ENCODE measurements at places on chromosomes 7 and 10.

GRCh38 chr7:50696810-50697582 lies 85.7 kb downstream of the GRB10 start:
- DNase-seq, result peak; percentile 23

DNA sequence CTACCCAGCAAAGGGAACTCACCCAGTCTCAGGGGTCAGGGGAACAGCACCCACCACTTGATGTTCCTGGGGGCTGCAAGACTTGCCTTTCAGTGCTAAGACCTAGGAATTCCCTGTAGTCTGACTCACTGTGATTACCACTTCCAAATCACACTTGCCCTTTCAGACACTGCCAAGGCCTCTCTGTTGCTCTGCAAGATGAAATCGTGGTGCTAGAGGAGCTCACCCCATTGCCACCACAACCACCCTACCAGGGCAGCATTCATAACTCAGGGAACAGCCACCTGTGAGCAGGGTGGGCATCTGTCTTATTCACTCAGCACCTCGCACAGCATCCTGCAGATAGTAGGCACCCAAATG lies 36.5 kb downstream of the XPNPEP1 start:
- no peak for DNase-seq

- no peak for DNase-seq
These were observed 325.8 kb upstream of the LRGUK start for GRCh38 chr7:133801341-133801740.

DNA sequence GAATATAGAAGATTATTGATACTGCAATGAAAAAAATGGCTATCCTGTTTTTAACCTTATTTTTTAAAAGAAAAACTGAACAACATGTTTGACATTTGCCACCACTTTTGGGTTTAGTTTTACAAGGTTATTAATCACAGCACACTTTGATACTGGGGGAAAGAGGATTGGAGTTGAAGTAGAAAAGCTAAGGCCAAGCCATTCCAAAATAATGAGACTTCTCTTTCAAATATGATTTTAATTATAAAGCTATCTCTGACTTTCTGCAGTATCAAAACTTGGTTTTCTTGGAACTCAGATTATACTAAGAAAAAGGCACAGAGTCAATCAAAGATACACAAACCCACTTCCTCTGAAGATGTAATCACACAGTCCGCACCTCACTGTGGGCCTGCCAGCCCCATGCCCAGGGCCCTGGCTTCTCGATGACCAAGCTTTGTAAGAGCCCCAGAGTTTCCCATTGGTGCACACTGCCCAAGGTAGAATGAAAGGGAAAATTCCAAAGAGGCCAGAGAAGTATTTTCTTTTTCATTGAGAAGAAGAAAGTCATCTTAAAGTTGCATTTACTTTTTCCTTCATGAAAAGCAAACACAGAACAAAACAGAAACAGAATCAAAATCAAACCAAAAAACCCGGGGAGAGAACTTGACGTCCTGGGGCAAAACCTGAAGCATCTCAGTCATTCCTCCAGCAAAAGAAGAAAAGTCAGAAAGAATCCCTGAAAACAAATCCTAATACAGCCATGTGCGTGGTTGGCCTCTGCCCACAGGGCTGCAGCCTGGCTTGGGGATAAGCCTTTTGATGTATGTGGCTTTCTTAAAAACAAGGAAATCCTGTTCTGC lies 187.7 kb upstream of the KLF6 start:
- DNase-seq, result peak; percentile 56

DNA sequence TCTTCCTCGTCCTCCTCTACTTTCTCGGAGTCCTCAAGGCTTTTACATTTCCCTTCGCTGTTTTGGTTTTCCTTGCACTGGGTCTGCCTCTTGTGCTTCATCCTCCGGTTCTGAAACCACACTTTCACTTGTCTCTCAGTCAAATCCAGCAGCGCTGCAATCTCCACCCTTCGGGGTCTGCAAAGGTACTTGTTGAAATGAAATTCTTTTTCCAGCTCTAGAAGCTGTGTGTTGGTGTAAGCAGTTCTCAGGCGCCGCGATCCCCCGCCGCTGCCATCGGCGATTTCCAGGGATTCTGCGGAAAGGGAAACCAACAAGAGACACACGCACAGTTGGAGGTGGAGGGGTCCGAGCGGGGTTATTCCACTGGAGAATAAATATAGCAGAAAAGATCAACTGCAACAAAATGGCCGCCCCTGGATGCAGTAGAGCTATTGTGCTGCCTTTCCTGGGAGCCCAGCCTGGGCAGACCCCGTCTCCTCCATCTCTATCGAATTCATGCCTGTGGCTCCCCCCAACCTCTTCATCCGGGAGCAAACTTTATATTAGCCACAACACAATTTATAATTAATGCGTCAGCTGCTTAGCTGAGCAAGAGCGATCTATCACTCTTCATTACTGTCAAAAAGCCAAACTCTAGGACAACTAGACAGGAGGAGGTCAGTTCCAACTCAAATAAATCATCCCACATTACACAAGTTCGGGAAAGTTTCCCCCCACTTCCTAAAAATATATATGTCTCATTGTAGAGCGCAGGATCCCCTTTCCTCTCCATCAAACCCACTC lies 1.1 kb downstream of the HOXA2 start:
- DNase-seq, result no peak

- no peak for DNase-seq
These were observed 5.3 kb downstream of the SH3PXD2A start for GRCh38 chr10:103849880-103850571.

DNA sequence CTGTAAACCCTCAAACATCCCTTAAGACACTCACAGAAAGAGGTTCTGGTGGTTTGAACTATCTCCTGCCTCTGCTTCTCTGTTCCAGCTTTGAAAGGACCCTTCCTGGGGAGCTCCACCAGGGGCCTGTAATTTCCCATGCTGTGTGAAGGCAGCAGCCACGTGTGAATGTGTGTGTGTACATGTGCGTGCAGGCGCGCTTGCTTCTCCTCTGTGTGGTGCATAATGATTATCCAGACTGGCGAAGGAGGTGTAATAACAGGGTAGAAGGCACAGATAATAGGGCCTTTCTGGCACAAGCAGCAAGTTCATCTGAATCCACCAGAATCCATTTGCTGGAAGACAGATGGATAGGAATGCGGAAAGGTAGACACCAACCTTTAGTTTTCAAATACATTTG lies 466.5 kb downstream of the GRID1 start:
- DNase-seq, result no peak

DNA sequence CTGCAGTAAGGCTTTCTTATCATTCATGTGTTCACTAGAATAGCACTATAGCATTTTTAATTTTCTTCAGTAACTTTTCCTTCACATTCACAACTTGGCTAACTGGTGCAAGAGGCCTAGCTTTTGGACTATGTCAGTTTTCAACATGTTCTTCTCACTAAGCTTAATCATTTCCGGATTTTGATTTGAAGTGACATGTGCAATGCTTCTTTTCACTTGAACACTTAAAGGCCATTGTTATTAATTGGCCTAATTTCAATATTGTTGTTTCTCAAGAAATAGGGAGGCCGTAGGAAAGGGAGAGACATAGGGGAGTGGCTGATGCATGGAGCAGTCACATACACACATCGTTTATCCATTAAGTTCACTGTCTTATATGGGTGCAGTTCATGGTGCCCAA lies 151.2 kb upstream of the NFE2L3 start:
- no peak for DNase-seq

- DNase-seq, result no peak
These were observed 36.8 kb downstream of the CCM2 start for GRCh38 chr7:45036796-45037195.

DNA sequence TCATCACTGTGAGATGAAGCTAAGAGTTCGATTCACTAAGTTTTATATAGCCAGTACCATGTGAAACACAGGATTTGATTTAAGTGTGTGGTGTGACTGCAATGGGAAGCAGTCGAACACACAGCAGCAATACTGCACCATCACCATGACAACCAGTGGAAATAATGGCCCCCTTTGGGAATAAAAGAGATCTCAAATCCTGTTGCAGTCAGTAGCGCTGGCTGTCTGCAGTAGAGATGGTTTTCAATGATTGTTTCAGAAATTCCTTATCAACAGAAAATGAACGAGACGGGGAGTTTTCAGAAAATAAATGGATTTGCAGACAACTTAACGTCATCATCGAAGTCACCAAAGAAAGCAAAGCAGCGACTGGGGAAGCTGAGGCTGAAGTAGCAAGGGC lies 91.0 kb downstream of the PTPRE start:
- no peak for DNase-seq

DNA sequence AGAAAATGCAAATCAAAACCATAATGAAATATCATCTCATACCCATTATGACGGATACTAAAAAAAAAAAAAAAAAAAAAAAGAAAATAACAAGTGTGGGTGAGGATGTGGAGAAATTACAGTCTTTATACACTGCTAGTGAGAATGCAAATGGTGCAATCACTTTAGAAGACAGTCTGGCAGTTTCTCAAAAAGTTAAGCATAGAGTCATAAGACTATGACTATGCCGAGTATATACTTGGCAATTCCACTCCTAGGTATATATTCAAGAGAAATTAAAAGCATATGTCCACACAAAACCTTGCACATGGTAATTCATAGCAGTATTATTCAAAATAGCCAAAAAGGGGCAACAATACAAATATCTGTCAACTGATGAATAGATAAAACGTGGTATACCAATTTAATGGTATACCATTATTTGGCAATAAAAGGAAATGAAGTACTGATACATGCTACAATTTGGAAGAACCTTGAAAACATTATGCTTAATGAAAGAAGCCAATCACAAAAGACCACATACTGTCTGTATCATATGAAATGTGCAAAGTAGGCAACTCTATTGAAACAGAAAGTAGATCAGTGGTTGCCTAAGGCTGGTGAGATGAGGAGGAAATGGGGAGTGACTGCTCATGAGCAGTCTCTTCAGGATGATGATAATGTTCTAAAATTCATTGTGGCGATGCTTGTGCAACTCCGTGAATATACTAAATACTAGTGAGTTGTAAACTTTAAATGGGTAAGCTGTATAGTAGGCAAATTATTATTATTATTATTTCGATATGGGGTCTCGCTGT lies 90.1 kb upstream of the NANOS1 start:
- no peak for DNase-seq

- DNase-seq, result peak; percentile 8
These were observed 201.3 kb upstream of the CDCA7L start for GRCh38 chr7:22146961-22147512.

GRCh38 chr10:29600821-29601220 lies 34.0 kb downstream of the SVIL start:
- no peak for DNase-seq

GRCh38 chr10:25026463-25026862 lies 10.1 kb downstream of the THNSL1 start:
- no peak for DNase-seq

- no peak for DNase-seq
These were observed 50.0 kb downstream of the PRPF18 start for GRCh38 chr10:13636776-13637175.

DNA sequence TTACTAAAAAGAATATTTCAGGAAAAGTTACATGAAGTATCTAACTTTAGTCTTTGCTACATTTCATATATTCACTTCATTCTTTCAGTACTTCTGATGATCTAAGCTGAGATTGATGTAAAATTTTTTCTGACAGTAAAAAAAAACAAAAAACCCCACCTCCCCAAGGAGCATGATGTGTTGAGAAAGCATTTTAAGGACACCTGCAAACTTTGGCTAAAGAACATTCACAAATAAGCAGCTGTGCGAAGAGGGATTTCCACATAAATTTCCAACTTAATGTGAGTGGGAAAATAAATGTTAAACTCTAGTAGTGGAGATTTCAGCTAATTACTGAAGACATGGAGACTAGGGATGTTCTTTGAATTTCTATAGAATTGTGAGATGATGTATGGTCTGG lies 35.5 kb downstream of the DLD start:
- no peak for DNase-seq

- DNase-seq, result no peak
These were observed 375.1 kb upstream of the TEX47 start for GRCh38 chr7:89170628-89171027.

GRCh38 chr7:132580277-132580676 lies 4.0 kb upstream of the PLXNA4 start:
- DNase-seq, result no peak

GRCh38 chr7:71488308-71488707 lies 356.4 kb downstream of the GALNT17 start:
- no peak for DNase-seq

Data from CD4-positive, alpha-beta T cell treated with Interleukin-21 for 1 hour (primary cell).